ENCODE measurements at places on chromosomes 7 and 10. TPM values are rescaled to one million over a fixed set of nuclear protein-coding genes. Genes with fewer than 3 reads are reported as not detected.

Gene HYAL4
- 0.20 TPM for total RNA-seq

DNA sequence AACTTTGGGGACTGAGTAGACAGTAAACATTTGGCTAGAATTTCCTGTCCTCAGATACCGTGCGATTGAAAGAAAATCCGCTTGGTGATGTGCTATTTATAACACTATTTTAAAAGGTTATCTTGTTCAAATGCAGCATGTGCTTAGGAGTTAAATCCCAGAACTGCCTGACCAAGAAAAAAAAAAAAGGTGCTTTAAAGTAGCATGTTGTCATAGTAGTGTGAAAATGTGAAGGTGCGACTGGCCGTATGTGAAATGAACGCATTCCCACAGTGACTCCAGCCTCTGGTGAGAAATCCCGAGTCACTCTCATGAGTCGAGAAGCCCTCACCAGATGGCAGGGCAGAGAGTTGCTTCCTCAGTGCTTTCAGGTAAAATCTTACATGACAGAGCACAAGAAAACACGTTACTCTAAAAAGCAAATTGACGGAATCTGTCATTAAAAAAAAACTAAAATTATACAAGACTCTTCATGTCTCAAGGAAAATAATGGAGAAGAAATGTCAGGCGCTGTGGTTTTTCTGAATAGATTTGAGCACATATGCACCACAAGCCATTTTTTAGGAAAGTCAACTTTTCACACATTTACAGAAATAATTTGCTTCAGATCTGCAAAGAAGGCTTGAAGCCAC lies 18.4 kb upstream of the KLF6 start:
- DNase-seq: no peak

Gene CHPF2
- total RNA-seq: 31.2 TPM

Gene SNX8
- 6.5 TPM for total RNA-seq

DNA sequence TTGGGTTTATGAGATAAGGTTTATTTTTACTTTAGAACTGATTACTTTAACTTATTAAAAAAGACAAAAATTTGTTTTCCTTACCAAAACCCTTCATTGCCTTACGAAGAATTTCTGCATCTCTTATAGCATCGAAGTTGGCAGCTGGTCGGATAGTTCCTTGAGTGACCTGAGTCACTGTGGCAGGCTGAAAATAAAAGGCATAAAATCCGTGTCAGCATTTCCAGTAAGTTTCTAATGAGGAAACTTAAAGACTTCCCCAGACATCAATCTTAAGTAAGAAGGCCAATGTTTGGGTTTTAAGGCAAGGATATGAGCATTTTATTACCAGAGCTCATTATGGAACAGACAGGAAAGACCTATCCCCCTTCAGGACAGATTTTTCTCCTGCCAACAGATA lies 25.6 kb downstream of the ANXA7 start:
- DNase-seq: no peak

DNA sequence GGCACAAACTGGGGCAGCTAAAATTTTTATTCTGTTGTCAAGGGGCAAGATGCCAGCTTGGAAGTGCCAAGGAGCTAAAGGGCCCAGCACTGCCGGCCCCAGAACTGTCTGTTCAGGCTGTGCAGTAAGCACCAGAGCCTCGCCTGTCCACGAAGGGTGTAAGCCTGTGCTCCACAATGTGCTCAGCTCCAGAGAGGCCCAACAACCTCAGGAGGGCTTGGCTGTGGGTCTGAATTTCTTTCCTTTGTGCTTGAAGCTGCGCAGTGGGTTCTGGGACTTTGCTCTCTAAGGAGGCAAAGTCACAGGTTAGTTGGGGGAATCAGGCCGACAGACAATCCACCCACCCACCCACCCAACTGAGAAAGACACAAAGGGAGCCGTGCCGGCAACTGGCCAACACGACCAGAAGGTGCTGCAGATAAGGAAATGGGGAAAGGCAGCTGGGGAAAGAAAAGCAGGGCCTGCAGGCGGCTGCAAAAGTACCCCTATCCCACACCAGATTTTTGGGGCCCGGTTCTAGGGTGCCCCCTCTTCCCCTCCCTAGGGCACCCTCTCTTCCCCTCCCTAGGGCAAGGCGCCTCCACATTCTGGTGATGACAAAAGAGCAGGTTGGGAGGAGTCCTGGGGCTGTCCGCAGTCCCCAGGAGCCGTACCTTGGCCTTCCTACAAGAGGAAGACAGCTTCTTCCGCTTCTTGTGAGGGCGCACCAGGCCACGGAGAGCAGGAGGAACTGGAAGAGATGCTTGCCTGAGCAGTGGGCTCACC lies 7.7 kb downstream of the DDX56 start:
- DNase-seq: no peak

GRCh38 chr7:105141068-105141467 lies 127.1 kb downstream of the KMT2E start:
- DNase-seq: peak; percentile 40

DNA sequence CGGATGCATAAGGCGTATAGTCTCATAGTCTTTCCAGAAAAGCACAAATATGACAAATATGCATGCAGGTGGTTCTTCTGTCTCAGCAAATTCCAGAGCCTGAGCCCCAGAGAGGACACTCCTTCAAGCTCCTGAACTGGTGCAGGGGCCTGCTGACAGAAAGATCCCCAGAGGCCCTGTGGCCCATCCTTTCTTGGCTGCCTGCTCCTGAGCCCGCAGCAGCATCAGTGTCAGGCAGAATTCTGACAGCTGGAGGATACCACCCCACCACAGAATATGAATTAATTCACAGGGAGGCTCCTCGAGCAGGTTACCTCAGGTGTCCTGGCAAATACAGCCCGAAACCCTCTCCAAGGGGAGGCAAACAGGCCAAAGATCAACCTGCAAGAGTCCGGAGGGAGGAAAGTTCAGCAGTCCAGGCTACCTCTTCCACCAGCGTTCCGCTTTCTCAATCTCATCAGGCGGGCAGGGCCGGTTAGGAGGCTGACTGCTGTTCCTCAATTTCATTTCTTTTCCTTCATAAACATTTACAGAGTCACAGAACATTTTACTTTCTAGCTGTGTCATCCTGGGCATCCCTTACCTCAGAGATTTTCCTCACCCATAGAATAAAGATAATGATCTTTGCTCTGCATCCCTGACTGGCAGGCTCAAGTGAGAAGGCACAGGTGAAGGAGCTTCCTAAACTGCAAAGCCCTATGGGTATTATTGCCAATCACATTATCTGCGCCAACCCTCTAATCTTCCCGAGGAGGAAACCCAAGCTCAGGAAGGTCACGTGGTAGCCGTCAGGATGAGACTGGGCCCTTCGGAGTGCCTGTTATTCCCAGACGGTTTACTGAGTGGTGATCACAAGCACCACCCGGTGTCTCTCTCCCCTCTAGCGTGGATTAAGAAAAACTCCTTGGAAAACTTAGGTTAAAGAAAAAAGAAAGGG lies 1.4 kb downstream of the DNAJB12 start:
- DNase-seq: peak; percentile 59

DNA sequence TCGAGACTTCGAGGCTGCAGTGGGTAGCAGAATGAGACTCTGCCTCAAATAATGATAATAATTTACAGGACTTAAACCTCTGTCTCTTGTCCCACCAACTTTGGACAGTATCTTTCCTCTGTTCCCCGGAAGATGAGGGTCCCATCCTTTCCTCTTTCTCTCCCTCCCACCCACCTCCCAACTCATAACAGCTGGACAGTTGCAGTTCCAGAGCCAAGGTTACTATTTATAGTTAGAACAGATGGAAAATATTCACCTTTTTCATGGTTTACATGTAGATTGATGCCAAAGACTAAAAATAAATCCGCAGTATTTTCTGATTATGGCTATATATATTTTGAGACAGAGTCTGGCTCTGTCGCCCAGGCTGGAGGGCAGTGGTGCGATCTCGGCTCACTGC lies 31.6 kb upstream of the SUN1 start:
- no peak for DNase-seq

Gene LIPF
- not detected for total RNA-seq

DNA sequence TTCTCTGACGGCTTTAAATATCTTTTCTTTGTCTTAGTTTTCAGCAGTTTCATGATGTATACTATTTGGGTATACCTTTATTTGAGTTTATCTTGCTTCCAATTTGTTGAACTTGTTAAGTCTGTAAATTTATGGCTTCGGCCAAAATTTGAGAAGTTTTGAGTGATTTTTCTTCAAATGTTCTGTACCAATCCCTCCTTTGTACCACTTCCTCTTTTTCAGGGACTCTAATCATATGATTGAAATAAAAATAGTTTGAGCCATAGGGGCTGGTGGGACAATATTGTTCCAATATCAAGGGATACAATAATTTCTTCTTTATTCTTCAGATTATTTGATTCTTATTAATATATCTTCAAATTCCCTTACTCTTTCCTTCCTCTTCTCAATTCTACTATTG lies 43.1 kb upstream of the CTTNBP2 start:
- no peak for DNase-seq

DNA sequence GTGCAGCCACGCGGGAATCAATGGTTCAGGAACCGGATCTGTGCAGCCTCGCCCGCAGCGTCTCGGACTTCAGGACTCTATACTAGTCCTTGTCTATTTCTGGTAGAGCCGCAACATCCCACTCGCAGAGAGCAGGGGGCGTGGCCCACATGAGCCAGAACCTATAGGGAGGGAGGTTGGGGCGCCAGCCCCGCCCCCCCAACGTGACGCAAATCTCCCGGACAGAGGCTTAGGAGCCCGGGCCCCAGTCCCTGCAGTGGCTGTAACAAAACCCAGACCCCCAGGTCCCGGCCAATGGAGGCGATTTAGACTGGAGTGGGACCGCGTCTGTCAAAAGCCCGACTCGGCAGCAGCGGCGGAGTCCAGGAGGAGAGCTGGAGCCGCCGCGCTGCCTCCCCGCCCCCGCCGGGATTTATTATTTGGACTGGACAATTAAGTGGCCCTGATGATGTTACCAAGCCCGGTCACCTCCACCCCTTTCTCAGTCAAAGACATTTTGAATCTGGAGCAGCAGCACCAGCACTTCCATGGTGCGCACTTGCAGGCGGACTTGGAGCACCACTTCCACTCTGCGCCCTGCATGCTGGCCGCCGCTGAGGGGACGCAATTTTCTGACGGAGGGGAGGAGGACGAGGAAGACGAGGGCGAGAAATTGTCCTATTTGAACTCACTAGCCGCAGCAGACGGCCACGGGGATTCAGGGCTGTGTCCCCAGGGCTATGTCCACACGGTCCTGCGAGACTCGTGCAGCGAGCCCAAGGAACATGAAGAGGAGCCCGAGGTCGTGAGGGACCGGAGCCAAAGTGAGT lies at the start of gene NKX2-3:
TSS of gene NKX2-3 (plus strand) at position 256 of the 809 bp plus-strand sequence. CDS start at position 446, 190 bp downstream.
- DNase-seq: peak; percentile 50

DNA sequence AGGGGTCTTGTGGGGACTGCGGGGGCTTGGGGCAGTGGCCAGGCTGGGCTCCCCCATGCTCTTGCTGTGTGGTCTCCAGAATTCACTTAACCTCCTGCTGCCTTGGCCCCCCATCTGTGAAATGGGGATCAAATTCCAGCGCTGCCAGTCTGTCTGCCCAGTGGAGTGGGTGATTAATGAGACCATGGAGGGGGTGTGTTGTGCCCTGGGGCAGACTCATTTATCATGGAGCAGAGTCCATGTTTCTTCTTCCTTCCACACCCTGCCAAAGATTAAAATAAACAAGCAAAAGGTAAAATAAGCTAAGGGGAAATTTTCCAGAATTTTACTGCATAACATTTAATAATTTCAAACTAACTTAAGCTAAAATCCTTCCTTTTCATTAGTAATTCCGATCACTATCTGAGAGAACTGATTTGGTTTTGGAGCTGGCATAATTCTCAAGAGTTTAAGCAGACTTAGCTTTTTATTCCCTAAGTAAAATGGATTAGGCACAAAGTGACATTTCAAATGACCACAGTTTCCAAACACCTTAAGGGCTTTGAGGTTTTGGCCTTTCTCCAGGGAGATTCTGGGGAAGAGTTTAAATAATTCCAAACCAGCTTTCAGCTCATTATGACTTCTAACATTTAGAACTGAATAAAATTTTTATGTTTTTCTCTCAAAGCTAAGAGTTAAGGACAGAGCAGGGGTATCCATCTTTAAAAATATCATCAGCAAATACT lies 211.9 kb downstream of the CXCL12 start:
- no peak for DNase-seq

DNA sequence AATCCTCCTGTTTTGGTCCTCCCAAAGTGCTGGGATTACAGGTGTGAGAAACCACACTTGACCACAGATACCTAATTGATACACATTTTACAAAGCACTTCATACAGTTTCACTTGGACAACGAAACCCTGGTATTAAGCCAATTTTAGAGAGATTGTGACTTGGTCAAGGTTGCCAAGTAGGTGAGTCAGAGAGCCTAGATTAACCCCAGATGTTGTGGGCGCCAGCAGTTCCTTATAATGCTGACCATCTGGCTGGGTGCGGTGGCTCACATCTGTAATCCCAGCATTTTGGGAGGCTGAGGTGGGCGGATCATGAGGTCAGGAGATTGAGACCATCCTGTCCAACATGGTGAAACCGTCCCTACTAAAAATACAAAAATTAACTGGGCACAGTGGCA lies 4.9 kb upstream of the PHKG1 start:
- DNase-seq: no peak

Gene PPP1R3C
- total RNA-seq: 0.44 TPM

DNA sequence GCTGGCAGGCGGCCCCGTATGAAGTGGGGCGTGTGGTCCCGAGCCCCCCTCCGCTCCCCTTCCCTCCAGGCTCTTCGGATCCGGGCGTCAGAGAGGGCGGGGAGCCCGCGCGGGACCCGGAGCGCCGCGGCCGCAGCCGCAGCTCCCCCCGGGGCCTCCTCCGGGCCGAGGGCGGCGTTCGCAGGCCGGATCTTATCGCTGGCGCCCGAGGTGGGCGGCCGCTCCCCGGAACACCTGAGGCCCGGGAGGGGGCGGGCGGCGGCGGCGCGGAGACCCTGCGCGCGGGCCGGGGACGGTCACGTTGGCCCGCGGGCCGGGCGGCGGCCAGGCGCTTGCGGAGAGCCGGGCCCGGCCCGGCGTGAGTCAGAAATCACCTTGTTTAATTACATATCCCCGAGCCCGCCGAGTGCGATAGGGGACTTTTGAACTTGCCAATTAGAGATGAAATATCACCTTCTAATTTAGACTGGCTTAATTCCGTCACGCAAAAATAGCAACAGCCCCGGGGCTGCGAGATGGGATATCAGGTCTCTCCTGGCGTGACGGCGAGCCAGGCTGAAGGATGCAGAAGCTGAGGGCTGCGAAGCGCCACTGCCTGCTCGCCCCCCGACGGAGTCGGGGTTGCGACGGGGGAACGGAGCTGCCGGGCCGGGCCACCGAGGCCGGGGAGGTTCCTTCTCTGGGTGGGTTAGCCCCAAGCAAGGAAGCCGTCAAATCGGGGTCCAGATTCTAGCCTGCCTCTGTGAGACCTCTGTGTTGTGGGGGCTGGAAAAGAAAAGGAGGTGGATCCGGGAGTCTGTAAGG lies 43.4 kb downstream of the LDB3 start:
- no peak for DNase-seq

- DNase-seq: no peak
Observed at GRCh38 chr7:713139-713457, 13.4 kb upstream of the DNAAF5 start.

Gene CH25H
- 4.4 TPM for total RNA-seq

GRCh38 chr7:120760050-120760449 lies 97.9 kb downstream of the TSPAN12 start:
- no peak for DNase-seq
